ENCODE measurements at places on chromosomes 4 and X.

- DNase-seq: peak; percentile 76
Observed at GRCh38 chrX:155056877-155057792, 13.8 kb downstream of the CMC4 start.

DNA sequence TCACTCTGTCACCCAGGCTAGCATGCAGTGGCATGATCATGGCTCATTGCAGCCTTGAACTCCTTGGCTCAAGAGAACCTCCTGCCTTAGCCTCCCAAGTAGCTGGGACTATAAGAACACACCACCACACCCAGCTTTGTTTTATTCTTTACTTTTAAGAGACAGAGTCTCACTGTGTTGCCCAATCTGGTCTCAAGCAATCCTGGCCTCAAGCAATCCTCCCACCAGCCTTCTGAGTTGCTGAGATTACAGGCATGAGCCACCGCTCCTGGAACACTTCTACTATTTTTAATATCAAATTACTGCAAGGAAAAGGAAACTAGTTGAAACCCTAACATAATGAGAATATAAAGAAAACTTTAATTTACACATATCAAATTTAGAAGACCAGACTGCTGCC, 85.4 kb downstream of the FAM13A start:
- DNase-seq: no peak

DNA sequence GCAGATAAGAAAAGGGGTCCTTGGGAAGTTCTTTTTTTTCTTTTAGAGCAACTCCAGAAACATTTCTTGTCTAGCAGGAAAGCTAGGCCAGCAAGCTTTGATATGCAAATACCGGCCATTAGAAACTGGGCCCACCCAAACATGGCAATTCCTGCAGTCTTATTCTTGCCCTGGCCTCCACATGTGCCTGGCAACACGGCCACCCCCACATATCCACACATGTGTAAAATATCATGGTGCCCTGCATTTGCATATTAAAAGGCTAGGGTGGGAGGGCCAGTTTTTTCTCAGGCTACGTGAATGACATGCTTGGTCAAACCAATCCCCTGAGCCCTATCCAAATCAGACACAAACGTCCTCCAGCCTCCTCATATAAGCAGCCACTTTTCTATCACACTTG, 171.7 kb upstream of the ZCCHC13 start:
- no peak for DNase-seq

GRCh38 chrX:17552044-17552650, 177.1 kb downstream of the NHS start:
- no peak for DNase-seq

DNA sequence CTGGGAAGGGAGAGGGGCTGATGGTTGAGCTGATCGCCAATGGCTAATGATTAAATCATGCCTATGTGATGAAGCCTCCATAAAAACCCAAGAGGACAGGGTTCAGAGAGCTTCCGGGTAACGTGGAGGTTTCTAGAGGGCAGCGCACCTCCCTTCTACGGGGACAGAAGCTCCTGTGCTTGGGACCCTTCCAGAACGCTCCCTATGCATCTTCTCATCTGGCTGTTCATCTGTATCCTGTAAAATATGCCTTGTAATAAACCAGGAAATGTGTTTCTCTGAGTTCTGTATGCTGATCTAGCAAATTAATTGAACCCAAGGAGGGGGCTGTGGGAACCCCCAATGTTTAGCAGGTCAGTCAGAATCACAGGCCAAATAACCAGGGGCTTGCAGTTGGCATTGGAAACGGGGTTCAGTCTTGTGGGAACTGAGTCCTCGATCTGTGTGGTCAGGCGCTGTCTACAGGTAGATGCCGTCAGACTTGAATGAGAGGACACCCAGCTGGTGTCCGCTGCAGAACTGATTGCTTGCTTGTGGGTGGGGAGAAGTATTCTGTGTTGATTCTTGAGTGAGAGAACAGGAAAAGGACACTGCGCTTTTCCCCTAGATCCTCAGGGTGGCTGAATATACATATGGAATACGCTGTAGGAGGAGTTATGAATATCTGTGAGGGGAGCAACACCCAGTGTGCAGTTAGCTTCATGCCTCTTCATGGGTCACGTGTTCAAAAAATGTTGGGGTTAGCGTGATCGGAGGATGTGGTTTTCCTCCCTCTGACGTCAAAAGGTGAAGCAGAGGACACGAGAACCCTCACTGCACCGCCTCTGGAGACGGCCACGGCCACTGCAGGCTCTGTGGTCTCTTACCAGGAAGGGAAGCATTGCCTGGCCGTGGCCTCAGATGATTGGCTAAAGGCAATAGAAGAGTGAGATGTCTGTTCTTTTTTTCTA, 29.2 kb downstream of the HTT-AS start:
- no peak for DNase-seq

- no peak for DNase-seq
Observed at GRCh38 chr4:7134737-7135388, 57.5 kb upstream of the SORCS2 start.

DNA sequence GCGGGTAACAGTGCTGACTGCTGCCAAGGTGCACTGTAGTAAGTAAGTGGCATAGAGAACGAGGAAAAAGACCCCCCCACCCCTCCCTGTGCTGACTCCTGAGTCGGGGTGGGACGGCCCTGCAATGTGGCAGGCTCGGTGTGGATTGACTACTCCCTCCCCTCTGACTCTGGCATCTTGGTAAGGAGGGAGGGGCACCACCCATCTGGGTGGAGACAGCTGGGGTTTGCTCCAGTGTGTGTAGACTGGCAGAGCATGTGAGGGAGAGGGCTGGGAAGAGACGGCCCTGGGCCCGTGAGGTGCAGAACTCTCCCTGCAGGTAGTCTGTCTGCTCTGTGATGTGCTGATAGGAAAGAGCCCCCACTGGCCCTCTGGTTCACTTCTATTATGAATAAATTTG, 31.0 kb downstream of the NSG1 start:
- no peak for DNase-seq

DNA sequence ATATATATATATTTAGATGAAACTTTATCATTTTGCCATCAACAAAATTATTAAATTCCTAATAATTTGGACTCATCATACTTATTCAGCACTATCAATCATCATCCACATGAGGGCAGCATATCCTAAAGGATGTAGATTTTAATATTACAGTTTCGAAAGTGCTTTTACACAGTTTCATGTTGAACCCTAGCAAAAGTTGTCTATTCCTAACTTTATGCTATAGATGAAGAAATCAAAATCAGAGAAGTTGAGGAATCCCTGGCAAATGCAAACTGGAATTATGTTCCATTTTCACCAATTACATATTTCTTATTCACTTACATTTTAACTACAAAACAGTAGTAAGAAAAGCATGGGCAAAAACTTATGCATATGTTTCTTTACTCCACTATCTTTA, 36.6 kb upstream of the UGT2A1 start:
- DNase-seq: no peak
